ENCODE measurements at places on chromosomes 4 and X.

DNA sequence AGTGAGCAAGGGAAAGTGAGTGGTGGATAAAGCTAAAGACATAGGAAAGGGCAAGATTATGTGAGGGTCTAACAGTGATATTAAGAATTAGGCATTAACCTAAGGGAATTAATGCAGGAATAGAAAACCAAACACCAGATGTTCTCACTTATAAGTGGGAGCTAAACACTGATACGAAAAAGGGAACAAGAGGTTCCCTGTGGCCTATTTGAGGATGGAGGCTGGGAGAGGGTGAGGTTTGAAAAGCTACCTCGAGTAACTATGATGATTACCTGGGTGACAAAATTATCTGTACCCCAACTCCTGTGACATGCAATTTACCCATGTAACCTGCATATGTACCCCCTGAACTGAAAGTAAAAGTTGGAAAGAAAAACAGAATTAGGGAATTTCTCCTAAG is 79.0 kb downstream of the ANXA3 start:
- no peak for DNase-seq

DNA sequence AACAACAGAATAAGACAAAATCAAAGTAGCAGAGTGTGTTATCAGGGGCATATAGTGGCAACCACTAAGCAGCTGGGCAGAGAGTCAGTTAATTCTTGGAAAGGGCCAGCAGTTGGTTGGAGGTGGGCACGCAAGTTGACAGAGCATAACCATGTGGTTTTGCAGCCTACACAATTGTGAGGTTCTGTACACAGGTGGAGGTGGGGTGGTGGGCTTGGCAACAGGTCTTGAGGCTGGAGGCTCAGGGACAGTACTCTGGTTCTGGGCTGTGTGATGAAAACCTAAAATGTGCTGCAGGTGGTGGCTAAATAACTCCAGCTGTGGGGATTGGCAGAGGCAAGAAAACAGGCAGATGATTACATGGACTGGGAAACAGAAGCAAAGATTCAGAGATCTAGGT is 1112.7 kb downstream of the PDHA2 start:
- DNase-seq = no peak

GRCh38 chr4:145881989-145882388 is 56.6 kb downstream of the ZNF827 start:
- peak; percentile 65 for DNase-seq

- no peak for DNase-seq
Measured at GRCh38 chr4:18676526-18676915, 655.0 kb upstream of the LCORL start.

- no peak for DNase-seq
Measured at GRCh38 chr4:61921920-61922319, 721.8 kb downstream of the ADGRL3 start.

DNA sequence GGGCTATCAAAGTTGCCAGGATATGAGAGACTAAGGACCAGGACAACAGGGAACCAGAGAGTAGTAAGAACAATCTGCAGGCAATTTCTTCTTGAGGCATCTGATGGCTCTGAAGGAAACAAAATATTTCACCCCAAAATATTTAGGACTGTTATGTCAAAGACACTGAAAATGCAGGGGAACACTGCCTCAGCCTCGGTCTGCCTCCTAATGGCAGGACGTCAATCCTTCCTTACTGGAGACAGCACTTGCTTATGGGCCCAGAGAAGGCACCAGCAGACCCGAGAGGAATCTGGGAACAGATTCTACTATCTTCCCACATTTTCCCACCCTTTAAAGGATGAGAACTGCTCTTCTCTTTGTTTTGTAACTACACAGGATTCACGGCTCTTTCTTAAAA is 23.3 kb downstream of the RNF150 start:
- DNase-seq = no peak

DNA sequence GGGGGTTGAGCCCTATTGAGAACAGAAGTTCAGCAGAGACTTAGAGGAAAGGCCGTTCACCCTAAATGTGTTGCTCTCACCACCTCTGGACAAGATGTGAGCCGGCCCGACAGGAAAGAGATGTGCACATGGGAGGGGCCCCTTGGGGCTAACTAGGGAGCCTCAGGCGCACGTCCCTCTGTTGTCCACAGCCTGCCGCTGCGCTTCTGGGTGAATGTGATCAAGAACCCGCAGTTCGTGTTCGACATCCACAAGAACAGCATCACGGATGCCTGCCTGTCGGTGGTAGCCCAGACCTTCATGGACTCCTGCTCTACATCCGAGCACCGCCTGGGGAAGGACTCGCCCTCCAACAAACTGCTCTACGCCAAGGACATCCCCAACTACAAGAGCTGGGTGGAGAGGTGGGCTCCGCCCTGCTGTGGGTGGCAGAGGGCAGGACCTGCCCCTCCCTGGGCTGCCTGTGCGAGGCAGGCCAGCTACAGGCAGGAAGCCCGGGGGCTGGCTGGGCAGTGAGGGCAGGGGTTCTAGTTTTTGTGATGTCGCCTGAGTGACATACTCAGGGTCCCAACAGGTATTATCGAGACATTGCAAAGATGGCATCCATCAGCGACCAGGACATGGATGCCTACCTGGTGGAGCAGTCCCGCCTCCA is 8.0 kb downstream of the LAGE3 start:
- no peak for DNase-seq

DNA sequence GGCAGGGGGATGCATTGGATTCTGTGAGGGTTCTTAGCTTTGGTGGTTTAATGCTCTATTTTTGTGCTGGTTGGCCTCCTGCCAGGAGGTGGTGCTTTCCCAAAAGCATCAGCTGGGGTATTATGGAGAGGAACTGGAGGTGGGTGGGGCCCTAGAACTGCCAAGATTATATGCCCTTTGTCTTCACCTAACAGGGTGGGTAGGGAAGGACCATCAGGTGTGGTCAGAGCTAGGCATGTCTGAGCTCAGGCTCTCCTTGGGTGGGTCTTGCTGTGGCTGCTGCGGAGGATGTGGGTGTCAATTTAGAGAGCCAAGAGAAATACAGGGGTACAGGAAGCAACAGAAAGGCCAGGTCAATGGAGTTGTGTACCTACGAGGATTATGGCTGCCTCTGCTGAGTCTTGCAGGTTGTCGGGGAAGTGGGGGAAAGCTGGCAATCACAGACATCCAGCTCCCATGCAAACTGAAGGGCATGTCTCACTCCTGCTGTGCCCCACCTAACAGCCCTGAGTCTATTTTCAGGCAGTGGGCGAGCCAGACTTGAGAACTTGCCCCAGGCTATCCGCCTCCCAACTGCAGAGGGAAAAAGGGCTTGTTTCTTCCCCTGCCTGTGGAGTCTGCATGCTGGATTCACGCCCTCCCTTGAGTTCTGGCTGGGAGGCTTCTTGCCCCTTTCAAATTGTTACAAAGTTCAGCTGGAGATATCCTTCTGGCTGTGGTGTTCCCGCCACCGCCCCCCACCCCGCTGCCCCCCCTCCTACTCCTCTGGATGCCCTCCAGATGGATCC is 212.0 kb downstream of the COMMD8 start:
- DNase-seq = no peak

- DNase-seq = no peak
Measured at GRCh38 chr4:13306356-13306755, 177.8 kb downstream of the RAB28 start.

DNA sequence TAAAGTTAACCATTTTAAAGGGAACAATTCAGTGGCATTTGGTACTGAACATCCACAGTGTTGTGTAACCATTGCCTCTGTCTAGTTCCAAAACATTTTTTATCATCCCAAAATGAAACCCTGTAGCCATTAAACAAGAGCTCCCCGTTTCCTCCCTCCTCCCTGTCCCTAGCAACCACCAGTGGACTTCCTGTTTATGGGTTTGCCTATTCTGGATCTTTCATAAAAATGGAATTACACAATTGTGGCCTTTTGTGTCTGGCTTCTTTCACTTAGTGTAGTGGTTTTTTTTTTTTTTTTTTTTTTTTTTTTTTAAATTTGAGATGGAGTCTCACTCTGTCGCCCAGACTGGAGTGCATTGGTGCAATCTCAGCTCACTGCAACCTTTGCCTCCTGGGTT is 11.6 kb downstream of the RBMX2 start:
- DNase-seq = no peak

DNA sequence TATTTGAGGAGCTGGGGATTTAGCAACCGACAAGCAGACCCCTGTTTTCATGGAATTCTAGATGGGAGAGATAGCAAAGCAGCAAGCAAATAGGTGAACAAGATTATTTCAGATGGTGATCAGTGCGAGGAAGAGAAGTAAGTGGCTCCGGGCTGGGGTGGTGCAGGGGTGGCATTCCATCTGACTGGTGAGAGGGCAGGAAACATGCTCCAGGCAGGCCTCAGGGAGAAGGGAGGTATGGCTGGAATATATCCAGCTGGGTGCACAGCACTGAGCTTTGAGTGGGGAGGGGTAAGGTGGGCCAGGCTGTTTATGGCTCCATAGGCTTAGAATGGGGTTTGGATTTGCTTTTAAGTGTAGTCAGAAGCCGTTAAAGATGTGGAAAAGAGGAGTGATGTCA is 21.2 kb downstream of the PTTG2 start:
- DNase-seq = no peak

DNA sequence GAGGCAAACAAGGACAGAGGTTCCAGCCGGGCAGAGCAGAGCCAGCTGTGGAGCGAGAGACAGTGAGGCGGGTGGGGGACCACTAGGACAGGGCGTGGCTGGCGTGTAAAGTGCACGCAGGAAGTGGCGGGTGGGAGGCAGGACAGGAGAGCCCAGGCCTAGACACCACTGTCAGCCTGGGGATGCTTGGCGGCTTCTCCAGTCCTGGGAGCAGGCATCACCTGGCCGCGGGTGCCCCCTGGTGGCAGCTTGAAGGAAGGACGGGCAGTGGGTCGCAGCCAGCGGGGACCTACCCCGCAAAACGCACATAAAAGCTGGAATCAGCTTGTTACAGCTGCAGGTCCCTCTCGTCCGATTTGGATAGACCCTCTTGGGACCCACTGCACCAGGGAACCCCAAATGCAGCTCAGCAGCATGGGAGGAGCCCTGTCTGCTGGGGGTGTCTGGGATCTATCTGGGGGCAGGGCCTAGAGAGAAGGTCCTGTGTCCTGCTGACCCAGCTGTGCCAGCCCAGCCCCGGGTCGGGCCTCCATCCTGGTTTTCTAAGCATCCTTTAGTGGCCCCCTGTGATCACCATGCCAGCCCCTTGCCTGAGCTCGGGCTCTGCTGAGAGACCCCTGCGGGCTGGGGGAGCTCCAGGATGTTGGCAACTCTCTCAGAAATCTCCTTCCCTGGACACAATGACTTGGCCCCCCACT is 57.7 kb downstream of the WFS1 start:
- DNase-seq = peak; percentile 13

GRCh38 chr4:85514783-85515182 is 39.8 kb downstream of the ARHGAP24 start:
- DNase-seq = no peak

GRCh38 chr4:106409901-106410889 is 41.6 kb upstream of the GIMD1 start:
- DNase-seq = no peak

DNA sequence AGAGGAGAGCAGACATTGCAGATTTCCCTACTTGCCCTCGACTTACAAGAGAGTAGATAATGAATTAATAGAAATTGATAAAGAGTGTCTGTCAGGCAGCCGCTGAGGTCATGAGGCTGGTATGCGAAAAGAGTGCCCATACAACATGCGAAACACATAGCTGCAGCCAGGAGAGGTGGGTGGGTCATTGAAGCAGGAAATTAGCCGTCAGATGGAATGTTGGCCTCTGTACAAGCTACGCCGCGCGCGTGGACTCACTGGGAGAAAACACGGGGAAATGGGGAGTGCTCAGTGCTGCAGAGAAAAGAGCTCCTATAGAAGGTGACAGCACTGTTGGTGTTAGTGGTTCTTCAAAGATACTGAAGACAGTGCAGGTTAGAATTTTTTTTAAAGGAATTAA is 125.1 kb downstream of the RAPGEF2 start:
- DNase-seq = no peak

DNA sequence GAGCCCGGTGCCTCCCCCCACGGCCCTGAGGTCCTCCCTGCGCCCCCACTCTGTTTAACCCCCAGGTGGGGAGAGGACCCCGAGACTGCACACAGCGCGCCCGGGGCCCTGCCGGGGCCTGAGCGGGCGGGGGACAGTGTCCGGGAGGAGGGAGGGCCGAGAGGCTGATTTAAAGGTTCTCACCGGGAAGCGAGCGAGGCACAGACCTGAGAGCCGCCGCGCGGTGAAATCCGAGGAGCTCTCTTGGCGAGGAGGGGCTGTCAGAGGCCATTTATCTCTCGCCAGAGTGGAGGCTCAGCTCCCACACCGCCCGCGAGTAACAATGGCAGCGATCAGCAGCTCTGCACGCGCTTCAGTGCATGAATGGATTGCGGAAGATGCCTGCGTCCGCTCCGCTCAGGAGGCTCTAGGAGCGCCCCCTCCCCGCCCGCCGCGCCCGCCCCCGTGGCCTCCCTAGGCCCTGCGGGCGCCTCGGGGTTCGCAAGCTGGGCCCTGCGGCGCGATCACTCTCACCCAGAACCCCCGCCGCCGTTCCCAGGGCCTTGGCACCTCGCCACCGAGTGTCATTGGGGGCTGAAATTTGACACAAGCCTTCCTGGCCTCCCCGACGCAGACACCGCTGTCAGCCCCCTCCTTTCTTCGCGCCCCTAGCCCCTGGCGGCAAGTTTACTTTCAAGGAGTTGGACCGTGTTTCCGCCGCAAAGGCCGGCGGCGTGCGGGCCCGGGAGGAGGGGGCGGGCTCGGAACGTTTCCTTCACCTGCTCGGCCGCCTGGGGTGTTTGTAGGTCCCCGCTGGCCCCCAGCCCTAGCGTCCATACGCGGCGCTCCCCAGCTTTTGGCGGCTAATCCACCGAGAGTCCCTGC is 48.7 kb upstream of the BCOR start:
- no peak for DNase-seq

- DNase-seq = no peak
Measured at GRCh38 chr4:144223149-144223548, 82.6 kb upstream of the GYPA start.

DNA sequence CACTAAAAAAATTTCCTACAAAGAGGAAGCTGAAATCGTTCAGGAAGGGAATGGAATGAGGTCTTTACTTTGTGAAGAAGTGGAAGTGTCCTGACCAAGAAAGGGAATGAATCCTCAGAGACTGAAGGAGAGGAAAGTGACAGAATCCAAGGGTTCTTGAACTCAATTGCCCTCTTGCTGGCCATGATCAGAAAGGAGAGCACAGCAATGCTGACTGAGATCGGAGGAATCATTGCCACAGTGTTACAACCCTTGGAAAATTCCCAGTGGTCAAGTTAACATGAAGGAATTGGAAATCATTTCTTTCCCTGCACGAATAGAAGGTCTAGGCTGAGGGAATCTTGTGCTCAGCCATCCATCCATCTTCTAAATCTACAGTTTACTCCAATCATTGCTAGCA is 190.0 kb upstream of the NEIL3 start:
- DNase-seq = no peak

DNA sequence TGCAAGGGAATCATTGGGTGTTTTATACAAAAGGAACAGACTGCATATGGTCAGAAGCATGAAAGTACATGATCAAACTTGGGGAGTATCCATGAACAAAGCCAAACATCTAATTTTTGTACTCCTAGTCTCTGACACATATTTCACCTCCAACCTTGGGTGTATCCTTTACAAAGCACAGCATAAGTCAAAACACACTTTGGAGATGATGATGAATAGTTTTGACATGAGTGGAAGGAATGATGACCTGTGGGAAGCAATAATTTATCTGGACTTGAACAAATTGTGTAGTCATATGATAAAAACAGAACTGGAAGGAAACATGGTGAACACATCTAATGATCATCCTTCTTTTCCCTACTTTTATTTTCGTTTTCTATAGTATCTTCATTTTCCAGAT is 108.7 kb upstream of the PLS3 start:
- DNase-seq = no peak

GRCh38 chr4:130147641-130148040 is 1051.7 kb downstream of the C4orf33 start:
- DNase-seq = no peak

GRCh38 chr4:42452823-42453222 is 55.5 kb downstream of the SHISA3 start:
- DNase-seq = no peak

Data from NCI-H1048 (cell line).